ENCODE measurements at places on chromosomes 6 and 20. TPM values are rescaled to one million over a fixed set of nuclear protein-coding genes. Genes with fewer than 3 reads are reported as not detected.

DNA sequence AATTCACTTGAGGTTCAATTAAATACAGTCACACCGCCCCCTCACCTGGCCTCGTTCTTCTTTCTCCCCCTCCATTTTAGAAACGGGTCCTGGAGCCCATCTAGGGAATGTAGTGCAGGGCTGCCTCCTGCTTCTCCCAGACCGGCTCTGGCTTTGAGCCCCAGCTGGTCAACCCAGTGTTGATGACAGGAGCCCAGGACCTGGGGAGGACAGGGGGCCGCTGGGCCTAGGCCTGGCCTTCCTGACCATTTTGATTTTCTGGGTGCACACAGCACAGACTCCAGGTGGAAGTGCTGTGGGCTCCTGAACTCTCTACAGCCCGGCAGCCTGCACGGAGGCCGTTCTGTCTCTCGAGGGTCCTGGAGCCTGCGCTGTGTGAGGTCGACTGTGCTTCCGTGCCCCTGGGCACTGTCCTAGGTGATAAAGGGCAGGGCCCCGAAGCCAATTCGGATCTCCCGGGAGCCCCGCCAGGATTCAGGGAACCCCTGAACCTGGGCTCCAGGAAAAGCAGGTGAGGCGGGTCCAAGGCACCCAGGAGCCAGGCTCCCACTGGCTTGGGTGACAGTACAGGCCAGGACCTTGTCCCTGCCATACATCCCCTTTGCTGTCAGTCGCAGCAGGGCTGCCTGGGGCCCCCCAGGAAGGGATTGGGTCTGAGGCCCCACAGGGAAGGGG is 23.3 kb downstream of the NPEPL1 start:
- DNase-seq: peak; percentile 87

Gene LRRC73
- total RNA-seq: not detected

- no peak for DNase-seq
These were observed 52.8 kb downstream of the UST start for GRCh38 chr6:148799647-148800046.

DNA sequence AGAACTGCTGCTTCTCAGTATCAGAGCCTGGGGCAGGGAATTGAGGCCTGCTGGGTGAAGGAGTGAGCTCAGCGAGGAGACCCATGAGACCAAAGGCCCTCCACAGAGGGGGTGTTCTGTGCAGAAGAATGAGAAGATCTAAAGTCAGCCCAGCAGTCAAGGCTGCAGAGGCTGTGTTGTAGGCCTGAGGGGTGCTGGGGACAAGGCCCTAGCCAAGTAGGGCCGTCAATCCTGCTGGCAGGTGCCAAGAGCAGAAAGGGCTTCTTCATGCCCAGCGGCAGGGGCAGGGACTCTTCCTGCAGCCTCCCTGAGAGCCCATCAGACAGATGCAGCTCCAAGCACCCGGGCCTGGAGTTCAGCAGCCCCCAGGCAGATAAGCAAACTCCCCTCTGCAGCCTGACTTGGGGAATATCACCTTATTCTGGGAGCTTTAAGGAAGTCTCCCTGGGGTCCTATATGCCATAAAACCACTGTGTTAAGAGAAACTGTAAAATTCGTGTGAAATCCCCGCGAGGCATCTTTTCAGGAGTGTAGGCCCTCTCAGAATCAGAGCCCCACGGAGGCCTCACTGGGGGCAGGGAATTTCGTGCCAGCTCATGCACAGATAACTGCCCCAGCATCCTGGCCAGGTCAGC is 9.0 kb downstream of the CCDC167 start:
- DNase-seq: no peak

GRCh38 chr6:115947966-115948541 is 112.6 kb downstream of the FRK start:
- no peak for DNase-seq

DNA sequence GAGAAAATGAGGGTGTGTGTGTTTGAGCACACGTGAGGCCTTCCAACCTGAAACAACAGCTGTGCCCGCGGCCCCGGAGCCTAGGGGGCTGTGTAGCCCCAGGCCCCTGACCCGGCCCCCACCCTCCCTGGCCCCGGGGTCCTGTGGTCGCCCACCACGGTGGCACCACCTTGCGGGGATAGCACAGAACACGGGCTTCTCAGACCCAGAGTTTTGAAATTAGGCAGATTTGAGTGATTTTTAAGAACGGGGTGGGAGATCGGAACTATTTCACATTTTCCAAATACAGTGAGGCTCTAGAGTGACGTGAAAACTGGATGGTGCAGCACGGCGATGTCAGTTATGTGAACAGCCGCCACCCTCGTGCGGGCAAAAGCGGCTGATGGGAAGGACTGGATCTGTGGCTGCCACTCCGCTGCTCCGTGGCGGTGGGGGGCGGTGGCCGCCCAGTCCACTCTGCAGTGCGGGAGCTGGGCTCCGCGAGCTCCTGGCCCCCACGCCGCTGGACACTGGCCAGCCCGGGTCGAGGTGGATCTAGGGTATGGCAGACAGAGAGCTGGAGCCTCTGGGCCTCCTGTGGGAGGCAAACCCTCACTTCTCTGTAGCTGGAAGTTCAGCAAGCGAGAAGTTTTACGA is 17.3 kb upstream of the BHLHE23 start:
- no peak for DNase-seq

DNA sequence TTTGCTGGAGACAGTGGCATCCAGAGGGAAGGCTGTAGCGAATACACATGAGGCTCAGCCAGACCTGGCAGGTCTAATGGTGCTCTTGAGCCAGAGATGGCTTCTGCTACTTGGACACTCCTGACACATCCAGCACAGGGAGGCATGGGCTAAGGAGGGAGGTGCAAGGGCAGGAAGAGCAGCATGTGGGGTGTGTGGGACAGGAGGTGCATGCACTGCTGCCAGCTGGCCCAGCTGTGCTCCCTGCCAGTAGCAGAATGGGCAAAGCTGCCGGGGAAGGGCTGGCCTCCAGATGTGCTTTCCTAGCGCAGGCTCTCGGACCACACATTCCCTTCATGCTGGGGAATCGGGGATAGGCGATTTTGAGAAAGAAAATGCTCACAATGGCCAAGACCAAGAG is 309.2 kb downstream of the CDC5L start:
- DNase-seq: no peak

DNA sequence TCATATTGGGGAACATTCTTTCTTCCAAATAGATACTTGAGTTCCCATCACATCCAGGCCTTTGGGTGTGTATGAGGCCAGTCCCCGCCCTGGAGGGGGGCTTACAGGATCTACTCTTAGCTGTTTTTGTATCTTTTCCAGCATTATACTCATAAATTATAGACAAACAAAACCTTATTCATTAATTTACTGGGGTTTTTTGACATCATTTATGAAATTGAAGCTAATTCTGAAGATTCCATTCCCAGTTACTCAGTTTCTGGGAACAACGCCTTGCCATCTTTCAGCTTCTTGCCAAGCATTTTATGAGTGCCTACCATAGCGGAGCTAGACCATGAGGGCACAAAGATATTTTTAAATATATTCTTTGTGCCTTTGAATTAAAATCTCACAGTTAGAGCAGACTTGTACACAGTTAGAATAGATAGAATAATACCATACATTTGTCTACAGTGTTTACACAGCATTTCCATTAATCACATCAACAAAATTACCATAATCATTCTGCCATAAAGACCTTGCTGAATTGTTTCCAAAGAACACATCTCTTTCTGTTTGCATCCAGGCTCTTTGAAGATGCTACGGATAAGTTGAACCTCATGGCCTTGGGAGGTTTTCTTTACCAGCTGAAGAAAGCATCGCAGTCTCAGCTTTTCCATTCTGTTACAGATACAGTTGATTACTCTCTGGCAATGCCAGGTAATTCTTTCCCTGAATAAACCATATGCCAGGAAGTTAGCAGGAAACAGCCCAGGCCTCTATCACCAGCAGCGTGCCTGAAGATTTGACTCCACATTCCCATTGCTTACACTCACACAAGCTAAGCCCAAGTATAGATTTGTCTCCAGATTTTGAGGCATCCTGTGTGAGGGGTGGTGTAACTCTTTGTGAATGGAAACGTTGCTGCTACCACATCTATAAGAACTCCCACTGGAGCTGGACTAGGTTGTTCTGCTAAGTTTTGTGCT is 75.4 kb upstream of the PBOV1 start:
- peak; percentile 62 for DNase-seq

- DNase-seq: no peak
These were observed 8.2 kb upstream of the RAE1 start for GRCh38 chr20:57342829-57343228.

GRCh38 chr6:113432521-113433334 is 424.4 kb upstream of the MARCKS start:
- no peak for DNase-seq

GRCh38 chr6:144008120-144008811 is at the start of gene PLAGL1:
Gene PLAGL1 (minus strand): TSS chr6:144008259. CDS start chr6:143948136, 60,123 bp downstream.
- no peak for DNase-seq

- peak; percentile 94 for DNase-seq
These were observed 782 bp downstream of the MAP3K5 start for GRCh38 chr6:136791296-136792094.

DNA sequence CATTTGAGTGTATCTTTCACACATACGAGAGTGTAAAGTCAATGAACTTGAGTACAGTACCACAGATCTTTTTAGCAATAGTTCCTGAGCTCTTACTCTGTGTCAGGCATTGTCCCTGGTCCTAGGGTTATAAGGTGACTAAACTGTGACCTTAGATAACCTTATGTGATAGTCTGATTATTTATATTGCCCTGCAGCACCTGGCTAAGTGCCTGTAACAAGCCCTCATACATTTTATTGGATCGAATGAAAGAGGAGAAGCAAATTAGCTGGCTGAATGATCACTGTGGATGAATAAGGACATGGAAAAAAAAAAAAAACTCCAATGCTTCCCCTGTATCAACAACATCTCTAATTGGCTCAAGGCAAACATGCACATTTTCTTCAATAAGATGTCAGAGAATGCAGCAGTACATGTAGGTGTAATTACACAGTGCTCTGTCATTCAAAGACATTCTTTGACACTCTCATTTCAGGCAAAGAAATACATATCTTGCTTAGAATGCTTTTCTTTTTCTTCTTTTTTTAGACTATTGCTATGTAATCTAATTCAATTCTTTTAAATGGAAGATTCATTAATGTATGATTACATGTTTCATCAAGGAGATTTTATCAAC is 153.4 kb downstream of the PHACTR1 start:
- peak; percentile 45 for DNase-seq

DNA sequence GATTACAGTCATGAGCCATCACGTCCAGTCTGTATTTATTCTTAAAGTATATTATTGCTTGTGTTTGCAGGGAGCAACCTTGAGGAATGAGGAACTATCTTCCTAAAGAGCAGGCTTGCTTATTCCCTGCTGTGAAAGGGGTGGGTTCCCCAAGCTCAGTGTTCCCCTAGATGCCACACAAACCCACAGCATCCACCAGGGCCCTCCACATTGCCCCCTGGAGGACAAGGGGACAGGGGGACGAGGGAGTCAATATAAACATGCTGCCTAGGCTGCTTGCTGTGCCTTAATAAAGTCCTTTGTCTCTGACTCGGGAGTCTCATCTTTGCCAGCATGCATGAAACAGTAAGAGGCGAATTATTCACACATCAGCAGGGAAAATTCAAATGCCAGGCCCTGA is 8.0 kb upstream of the IDH3B start:
- DNase-seq: no peak

DNA sequence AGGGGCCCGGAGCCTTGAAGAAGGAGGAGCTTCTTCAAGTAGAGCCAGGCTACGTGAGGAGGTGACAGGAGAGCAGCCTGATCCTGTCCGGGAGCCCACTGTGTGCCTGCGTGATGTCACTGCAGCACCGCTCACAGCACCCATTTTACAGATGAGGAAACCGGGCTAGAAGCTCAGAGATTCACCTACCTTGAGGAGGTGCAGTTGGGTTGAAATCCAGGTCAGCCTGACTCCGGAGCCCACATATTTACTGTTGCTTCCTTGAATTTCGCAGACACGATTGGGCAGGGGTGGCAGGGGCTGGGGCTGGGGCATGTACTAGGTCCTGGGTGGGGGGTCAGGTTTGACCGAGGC is 12.5 kb downstream of the VSTM2L start:
- no peak for DNase-seq

DNA sequence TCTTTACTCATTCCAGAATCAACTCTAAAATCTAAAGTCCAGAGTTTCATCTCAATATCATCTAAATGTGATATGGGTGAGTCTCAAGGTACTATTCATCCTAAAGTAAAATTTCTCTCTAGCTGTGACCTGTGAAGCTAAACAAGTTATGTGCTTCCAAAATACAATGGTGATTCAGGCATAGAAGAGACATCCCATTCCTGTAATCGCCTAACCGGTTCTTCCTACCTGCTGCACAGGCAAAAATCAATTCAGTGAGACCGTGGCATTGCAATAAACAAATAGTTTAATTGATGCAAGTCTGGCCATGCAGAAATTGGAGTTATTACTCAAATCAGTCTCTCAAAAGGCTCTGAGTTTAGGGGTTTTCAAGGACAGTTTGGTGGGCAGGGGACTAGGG is 232.8 kb downstream of the UBE3D start:
- DNase-seq: no peak

DNA sequence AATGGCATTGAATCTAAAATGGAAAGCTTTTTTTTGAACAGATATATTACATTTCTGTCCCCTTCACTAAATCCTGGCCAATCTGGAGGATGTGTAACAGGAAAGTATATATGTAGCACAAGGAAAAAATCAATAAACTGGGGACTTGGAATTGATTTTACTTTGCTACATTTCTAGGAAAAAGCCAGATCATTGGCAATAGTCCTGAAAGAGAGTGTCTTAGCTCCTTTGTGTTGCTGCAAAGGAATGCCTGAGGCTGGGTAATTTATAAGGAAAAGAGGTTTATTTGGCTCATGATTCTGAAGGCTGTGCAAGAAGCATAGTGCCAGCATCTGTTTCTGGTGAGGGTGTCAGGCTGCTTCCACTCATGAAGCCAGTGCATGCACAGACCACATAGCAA is 574.9 kb downstream of the HTR1B start:
- no peak for DNase-seq

DNA sequence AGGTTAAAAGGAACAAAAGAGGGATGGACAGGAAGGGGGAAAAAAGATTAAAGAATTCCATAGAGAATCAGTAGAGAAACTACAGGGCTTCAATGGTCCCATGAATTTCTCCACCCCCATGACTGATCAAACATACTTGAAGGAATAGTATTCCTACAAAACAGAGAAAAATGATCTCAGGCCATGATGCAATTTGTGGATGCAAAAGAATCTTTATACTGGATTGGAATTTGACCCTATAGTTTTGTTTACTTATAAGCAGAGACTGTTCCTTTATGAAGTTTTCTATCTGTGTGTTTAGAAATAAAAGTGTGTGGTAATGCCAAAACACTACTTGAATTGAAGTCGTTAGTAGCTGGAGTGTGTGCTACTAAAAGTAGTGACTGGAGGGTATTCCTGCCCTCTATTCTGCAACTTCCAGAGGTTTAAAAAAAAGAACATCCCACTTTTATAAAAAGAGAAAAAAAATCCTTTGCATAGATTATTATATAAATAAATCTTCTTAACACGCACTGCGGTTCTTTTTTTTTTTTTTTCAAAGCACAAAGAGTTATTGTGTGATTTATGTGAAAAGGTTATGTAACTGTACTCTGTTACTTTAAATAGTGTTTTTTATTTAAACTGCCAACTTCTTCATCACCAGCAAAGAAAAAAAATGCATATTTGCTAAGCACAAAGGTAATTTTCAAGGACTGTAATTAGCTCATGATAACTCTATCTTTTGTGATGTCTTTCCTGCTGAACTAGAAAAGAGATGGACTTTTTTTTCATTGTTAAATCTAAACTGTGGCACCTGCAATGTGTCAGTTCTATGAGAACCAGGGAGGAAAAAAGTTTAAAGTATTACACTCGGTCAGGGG is 214.5 kb upstream of the CITED2 start:
- DNase-seq: no peak

- DNase-seq: no peak
These were observed 194.8 kb upstream of the PRSS16 start for GRCh38 chr6:27052731-27053082.
